ENCODE measurements at places on chromosomes 12 and 14. TPM values are rescaled to one million over a fixed set of nuclear protein-coding genes. Genes with fewer than 3 reads are reported as not detected.

The CCDC196 gene
- polyA plus RNA-seq: not detected

DNA sequence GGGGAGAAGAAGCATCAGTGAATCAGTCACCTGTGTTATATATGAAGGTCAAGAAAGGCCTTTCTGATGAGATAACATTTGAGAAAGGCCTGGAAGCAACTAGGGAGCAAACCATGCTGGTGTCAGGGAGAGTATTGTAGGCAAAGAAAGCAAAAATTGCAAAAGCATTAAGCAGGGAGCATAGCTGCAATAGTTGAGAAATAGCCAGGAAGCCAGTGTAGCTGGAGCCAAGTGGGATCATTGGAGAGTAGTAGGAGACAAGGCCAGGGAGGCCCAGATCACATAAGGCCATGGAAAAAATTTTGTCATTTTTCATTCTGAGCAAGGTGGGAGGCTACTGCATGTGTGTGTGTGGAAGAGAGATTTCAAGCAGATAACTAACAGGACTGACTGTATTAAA is 18.8 kb upstream of the MAGOHB start:
- DNase-seq: no peak

DNA sequence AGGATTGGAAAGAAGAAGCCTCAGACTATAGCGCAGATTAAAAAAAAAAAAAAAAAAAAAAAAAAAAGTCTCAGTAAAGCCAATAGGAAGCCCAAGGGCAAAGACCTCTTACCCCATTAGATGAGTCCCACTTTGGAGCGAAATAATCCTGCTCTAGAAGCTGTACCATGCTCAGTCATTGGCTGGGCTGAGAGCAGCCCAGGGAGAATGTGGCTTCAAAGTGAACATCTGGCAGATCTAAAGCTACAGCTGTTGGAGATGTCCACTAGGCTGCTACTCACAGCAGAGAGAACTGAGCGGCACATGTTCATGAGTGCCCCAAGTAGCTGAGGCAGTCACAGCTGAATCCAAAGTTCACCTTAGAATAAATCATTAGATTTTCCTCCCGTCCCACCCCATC is 560.9 kb downstream of the MED13L start:
- DNase-seq: no peak

- no peak for DNase-seq
Observed at GRCh38 chr14:23539248-23540140, 12.1 kb downstream of the ZFHX2 start.

- DNase-seq: no peak
Observed at GRCh38 chr14:61033855-61034254, 52.8 kb downstream of the SLC38A6 start.

All from H1 (cell line).